K562 (cell line): ENCODE measurements at places on chromosomes 3 and 15. TPM values are rescaled to one million over a fixed set of nuclear protein-coding genes. Genes with fewer than 3 reads are reported as not detected.

PLOD2 gene
- total RNA-seq, result 0.69 and 0.72 TPM in 2 replicates

RNF123 gene
- total RNA-seq, result 44.6 and 53.1 TPM in 2 replicates

AGBL1 gene
- total RNA-seq, result not detected in 2 replicates

IQGAP1 gene
- 59.6 and 63.9 TPM in 2 replicates for total RNA-seq

CRTAP gene
- total RNA-seq, result 78.4 and 79.0 TPM in 2 replicates

CALML4 gene
- total RNA-seq, result 6.3 and 6.5 TPM in 2 replicates
